ENCODE measurements at places on chromosomes 6 and 20.

- no peak for DNase-seq
These were observed 167.5 kb upstream of the PMEPA1 start for GRCh38 chr20:57877131-57877824.

DNA sequence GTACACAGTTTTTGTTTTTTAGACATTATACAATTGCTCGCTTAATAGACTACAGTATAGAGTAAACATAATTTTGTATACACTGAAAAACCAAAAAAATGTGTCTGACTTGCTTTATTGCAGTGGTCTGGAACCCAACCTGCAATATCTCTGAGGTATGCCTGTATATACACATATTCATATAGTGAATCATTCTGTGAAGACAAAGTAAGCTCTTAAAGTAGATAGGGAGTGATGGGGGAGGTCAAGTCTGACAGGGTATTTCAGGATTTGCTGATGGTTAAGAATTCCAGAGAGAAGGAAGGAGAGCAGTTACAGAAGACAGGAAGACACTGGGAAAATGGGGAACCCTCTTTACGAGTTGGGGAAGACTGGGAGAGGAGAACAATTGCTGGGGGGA, 417.9 kb downstream of the CD109 start:
- DNase-seq, result no peak

GRCh38 chr6:41859356-41859755, 35.8 kb downstream of the USP49 start:
- DNase-seq, result no peak

- no peak for DNase-seq
These were observed 12.0 kb upstream of the LAMA4 start for GRCh38 chr6:112266331-112266730.

GRCh38 chr20:8209061-8209460, 77.0 kb downstream of the PLCB1 start:
- no peak for DNase-seq

Data from activated T-helper 1 cell treated with Interleukin-2 at 50 U/mL for 16 hours (primary cell).